Endothelial cell (in vitro differentiated cells): ENCODE measurements at places on chromosomes 2 and 18. TPM values are rescaled to one million over a fixed set of nuclear protein-coding genes. Genes with fewer than 3 reads are reported as not detected.

Gene PID1
- not detected for total RNA-seq

DNA sequence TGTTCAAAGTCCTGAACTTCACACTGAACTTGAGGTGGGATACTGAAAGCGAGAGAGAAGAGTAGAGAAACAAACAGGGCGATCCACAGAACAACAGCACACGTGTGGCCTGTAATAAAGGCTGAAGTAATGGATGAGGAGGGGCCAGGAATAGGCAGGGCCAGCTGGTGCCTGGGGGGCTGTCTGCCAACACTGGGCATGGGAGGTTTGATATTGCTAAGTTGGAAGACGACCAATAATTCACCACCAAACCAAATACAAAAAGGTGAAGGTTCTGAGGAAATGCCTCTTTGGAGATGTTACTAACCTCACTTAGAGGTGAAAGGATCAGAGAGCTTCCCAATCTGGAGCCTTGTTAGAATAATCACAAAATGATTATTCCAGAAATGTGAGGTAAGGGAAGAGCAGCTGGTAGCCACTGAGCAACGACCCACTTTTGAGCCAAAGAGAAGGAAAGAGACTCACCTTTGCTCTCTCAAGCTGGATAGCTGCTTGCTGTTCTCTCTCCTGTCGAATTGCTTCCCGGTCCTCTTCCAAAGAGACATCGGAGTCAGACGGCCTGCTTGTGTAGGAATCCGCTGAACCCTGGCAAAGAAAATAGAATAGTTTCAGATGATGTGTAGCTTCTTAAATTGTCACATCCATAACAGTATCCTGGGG, 54.7 kb upstream of the ARL5A start:
- no peak for DNase-seq

GRCh38 chr2:137838255-137839092, 125.8 kb upstream of the HNMT start:
- peak; percentile 11 for DNase-seq

Gene GALNT5
- 0.15 TPM for total RNA-seq

Gene TRABD2A
- 7.2 TPM for total RNA-seq

DNA sequence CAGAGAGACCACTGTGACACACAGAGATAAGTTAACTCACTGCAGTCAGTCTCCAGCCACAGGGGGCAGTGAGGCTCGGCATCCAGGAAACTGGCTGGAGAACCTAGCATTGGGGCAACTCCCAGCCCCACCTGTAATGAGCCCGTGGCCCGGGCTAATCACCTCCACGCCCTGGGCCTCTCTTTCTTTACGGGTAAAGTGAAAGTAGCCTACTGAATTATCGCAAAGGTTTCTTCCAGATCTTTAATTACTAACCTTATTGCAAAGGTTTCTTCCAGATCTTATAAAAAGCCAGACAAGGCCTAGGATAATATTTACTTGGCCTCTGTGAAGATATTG, 45.7 kb upstream of the ACAA2 start:
- DNase-seq = no peak

Gene CHRNA1
- total RNA-seq = 0.41 TPM

GRCh38 chr2:101427743-101428142, 40.4 kb upstream of the CREG2 start:
- no peak for DNase-seq

Gene FKBP1B
- 31.1 TPM for total RNA-seq

DNA sequence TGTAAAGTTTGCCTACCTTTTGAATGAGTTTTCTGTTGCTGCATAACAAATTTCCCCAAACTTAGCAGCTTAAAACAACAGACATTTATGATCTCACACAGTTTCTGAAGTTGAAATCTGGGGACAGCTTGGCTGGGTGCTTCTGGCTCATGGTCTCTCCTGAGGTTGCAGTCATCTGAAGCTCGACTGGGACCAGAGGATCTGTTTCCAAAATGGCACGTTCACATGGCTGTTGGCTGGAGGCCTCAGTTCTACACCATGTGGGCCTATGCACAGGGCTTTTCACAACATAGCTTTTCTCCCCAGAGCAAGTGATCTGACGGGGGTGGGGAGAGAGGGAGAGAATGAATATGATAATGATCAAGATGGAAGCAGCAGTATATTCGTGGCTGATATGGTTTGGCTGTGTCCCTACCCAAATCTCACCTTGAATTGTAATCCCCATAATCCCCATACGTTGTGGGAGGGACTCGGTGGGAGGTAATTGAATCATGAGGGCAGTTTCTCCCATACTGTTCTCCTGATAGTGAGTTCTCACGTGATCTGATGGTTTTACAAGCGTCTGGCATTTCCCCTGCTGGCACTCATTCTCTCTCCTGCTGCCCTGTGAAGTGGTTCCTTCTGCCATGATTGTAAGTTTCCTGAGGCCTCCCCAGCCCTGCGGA, 3.5 kb downstream of the RALB start:
- no peak for DNase-seq

Gene MSH6
- 82.0 TPM for total RNA-seq

DNA sequence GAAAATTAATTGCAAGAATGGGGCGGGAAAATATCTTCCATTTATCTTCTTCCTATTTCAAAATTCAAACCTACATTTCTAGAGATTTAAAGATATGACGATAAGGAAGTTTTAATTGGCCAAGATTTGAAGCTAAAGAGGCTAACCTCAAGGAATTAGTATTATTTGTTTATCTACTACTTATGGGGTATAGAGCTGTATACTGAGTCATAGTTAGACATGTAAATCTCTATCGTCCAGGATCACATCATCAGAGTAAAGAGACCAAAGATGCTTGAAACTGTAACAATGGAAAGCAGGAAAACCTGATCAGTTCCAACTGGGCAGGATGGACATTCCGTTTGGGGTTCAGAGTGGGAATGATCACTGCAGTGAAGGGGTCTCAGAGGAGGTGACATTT, 95.2 kb upstream of the KLF7 start:
- DNase-seq = no peak

GRCh38 chr2:25435421-25435820, 93.7 kb upstream of the DNMT3A start:
- no peak for DNase-seq

Gene AP1S3
- 0.80 TPM for total RNA-seq

DNA sequence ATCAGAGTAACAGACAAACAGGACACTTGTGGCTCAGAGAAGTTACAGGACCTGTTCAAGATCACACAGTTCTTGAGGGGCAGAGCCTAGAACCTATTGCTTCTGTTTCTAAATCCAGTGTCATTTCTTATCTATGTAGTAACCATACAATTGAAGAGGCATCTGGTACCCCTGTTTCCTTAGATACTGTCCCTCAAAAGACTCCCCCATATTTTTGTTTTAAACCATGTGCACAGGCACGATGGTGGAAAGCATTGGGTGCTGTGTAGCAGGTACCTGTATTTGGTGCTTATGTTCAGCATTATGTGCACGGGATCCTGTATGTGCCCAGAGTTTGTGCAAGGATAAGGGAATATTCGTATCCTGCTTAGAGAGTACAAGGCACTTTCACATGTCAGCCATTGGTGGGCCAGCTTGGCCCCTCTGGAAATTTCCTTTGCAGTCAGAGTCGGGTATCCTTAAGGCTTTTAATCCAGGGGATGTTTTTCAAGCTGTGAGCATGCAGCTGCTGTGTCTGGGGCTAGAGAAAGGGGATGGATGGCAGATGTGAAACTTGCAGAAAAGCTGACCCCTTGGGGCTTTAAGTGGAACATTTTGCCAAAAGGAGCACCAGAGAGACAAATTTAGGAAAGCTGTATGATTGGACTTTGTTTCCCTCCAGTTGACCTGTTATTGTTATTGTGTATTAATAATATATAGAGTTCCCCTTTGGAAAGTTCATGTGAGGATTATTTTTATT, 2.1 kb downstream of the LBH start:
- DNase-seq = no peak

Gene TMEM214
- total RNA-seq = 55.3 TPM

Gene RNF138
- 30.5 TPM for total RNA-seq

- DNase-seq = no peak
These were observed 251.2 kb upstream of the PARD3B start for GRCh38 chr2:204293884-204294747.

DNA sequence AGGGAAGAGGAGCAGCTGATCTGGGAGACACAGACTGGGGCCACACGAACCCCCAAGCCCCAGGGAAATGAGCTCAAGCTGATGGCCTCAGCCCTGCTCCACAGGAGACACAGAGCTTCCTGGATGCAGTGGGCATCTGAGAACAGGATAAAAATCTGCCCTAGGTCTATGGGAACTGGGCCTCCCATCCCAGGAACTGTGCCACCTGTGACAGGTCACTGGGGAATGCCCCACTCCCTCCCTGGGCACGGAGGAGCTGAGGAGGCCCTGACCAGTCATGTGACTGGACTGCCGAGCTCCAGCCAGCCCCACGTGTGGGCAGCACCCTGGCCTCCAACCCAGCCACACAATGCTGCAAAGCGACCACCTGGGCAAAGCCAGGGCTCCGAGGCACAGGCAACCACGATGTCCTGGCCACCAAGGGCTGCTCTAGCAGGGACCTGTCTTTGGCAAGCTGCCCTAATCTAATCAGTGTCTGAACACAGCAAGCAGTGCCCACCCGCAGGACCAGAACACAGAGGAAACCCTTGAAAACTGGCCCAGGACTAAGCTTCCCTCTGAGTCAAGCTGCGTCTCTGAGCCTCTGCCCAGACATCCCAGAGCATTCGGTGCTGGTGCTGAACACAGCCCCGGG, 57.8 kb upstream of the ID2 start:
- no peak for DNase-seq

GRCh38 chr2:191678437-191679100, 633 bp downstream of the NABP1 start:
- DNase-seq = peak; percentile 43
